ENCODE measurements at places on chromosomes 7 and 10.

DNA sequence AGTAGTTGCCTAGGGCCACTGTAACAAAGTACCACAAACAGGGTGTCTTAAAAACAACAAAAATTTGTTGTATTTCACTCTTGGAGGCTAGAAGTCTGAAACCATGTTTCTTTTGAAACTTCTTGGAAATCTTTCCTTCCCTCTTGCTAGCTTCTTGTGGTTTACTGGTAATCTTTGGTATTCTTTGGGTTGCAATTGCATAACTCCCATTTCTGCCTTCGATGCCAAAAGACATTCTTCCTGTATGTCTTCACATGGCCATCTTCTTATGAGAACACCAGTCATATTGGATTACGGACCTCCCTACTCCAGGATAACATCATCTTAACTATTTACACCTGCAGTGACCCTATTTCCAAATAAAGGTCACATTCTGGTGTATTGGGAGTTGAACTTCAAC, 357.4 kb downstream of the PPP1R3A start:
- DNase-seq: no peak

GRCh38 chr7:37894671-37895070, 21.9 kb downstream of the SFRP4 start:
- no peak for DNase-seq

DNA sequence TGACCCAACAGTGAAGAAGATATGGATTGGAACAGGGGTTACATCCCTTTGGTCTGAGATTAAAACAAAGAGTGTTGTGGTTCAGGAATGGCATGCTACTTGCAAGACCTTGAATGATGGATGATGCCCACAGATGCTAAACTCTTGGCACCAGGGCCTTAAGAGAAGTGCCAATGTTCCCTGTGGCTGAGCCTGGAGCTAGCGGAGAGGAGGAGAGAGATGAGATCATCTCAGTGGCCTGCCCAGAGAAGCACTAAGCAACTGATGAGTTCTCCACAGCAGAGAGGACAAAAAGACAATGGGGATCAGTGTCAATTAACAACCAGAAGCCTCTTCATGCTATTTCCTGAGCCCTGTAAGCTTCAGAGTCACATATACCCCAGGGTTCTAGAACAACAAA, 97.8 kb downstream of the ELAPOR2 start:
- DNase-seq: no peak

- DNase-seq: no peak
Measured at GRCh38 chr10:129465796-129466702, 992 bp upstream of the MGMT start.

GRCh38 chr10:14486777-14487487, 156.2 kb upstream of the FRMD4A start:
- DNase-seq: no peak

GRCh38 chr10:72784551-72785351, 92.8 kb downstream of the MCU start:
- DNase-seq: no peak

DNA sequence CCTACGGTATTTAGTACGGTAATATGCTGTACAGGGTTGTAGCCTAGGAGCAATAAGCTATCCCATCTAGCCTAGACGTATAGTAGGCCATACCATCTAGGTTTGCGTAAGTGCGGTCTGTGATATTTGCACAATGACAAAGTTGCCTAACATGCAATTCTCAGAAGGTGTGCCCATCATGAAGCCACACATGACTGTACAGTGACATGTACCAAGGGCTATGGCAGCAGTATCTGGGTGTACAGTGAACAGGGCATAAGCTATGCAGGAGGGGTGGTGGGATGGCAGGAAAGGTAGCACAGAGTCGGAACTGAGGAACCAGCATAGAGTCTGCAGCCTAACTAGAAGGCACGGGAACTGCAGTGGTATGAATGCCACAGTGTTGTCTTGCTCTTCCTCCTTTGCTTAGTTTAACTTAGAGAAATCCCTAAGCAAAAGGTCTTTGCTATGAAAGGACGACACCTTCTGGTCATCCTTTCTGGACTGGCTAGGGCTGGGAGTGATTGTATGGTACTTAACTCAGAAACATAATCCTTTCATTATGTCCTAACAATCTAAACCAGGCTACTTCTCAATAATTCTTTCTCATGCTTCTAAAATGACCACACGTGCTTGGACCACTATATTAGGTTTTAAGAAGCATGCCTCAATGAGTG, 93.5 kb downstream of the DYNC1I1 start:
- no peak for DNase-seq

DNA sequence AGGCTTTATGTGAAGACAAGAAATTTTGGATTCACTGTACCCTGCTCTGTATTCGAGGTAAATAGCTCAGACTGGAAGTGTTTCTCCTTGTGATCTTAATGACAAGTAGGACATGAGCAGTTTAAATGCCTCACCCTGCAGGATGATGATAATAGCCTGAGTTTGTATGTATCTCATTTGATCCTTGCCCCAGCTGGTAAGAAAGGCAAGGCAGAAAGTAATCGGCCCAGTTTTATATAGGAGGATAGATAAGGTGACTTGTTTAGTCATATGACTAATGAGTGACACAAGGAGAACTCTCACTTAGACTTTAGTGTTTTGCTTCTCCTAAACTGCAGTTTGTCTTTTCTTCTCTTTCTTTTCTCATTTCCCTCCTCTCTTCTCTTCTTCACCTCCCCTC, 372.6 kb downstream of the PHF14 start:
- DNase-seq: no peak

DNA sequence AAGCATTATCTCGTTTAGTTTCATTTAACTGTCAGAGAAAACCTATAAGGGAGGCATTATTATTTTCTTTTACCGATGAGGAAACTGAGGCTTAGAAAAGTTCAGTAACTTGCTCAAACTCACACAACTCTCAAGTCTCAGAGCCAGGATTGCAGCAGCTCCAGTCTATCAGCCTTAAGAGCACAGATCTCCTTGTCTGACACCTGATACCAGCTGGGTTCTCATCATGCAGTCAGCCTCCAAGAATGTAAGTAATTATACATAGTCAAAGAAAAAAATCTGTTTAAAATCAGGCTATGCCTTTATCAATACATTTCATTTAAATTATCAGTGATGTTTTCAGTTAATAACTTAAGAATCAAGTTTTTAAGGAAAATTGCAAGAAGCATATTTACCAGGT, 236.6 kb upstream of the TCF7L2 start:
- no peak for DNase-seq

DNA sequence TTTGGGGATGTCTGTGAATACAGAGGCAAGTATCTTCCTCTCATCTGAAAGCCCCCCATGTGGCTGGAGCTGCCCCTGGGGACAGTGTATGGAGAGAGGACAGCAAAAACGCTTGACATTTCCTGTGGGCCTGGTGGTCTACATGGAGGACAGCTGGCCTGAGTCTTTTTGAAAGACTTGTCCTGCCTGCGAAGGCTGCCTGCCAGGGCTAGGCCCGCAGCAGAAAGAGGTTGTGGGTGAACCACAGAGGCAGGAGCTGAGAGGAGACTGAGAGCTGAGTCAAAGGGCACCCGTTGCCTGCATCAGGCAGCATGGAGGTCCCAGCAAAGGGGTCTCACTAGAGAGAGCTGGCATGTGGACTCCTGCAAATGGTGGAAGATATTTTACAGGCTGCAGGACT, 66.4 kb downstream of the KAT6B start:
- DNase-seq: no peak

DNA sequence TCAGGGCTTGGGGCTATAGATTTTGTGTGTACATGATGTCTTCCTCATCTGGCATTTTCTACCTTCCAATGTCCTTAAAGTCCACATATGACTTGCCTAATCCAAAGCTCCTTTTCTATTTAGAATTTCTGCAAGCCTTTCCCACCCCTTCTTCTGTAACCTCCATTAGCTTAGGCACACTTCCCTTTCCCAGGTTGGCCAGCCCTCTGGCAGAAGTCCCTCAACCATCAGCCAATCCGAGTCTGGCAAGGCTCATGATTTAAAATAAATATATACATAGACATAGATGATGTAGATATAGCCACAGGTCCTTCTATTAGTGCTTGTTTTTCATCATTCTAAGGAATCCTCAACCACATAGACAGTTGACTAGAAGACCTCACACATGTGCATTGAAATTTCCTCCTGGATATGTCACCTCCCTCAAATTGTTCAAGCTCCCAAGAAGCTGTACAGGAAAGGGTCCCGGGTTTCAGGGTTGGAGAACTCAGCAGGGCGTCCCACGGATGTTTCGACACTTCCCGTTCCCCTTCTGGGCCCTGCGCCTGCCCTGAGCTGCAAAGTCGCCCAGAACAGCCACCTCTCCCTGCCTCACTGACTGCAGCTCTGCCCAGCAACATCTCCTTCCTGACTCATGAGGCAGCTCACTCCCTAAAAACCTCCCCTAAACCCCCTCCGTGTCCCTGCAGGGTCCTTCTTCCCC, 20.4 kb upstream of the PIK3AP1 start:
- DNase-seq: no peak

GRCh38 chr7:45102785-45103712, 8.4 kb downstream of the TBRG4 start:
- no peak for DNase-seq

DNA sequence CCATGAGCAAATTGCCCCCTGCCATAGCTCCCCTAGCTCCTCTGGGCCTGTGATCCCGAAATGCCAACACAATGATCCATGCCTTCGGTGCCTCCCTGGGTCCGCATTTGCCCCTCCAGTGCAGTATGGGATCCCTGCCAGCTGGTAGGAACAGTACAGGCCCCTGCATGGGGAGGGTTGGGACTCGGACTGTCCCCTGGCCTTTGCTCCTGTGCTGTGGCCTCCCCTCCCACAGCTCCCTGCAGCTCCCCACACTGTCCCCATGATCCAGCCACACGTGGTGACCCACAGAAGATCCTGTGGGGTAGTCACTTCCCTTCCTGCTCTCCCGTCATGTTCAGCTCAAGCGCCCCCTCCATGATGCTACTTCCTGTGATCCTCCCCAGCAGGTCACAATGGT, 140.3 kb downstream of the MAPK8 start:
- no peak for DNase-seq
